ENCODE measurements at places on chromosomes 2 and 18.

GRCh38 chr2:101401326-101401665, 14.0 kb upstream of the CREG2 start:
- no peak for DNase-seq

DNA sequence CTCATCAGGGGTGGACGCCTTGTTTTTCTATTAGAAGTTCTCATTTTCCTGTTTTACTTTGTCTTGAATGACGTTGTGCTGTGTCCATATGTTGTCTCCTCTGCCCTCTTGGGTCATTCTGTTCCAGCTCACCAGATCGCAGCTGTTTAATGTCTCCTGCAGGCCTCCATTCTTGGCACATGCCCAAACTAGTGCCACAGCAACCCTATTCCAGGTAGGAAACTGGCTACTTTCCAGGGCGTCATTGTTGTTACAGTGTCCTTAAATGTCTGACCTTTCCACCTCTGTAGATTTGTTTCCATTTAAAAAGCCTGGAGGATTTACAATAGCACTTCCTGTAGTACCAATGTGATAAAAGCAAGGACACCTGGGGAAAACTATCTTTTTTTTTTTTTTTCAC, 500.7 kb downstream of the METTL4 start:
- peak; percentile 97 for DNase-seq

GRCh38 chr2:9895669-9896590, 52.7 kb downstream of the TAF1B start:
- no peak for DNase-seq

- no peak for DNase-seq
Observed at GRCh38 chr2:104755026-104755878, 98.7 kb upstream of the POU3F3 start.

- no peak for DNase-seq
Observed at GRCh38 chr18:74453016-74453566, 4.0 kb downstream of the DIPK1C start.

GRCh38 chr2:19312949-19313348, 45.5 kb downstream of the OSR1 start:
- DNase-seq: no peak

DNA sequence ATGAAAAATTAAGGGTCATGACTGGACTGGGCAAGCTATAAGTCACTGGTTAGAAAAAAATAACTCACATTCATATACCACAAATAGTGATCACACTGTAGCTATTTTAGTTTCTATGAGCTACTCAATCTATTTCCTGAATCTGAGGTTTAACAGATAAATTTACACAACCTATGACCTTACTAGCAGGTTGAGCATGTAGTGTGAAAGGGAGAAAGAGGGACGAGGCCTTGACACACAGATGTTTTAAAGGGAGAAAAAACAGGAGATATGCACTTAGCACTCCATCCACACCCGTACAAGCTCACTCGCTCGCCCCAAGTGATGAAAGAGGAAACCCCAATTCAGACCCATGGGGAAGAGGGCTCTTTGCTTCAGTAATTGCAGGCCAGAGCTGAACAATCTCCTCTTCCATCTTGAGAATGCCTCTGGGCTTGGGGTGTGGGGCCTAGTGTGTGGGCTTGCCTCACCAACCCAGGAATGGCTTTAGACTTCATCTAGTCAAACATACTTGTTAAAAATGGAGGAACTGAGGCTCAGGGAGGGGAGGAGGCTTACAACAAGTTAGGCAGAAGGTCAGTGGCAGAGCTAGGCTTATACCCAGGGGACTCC, 10.7 kb downstream of the CYRIA start:
- DNase-seq: no peak

- no peak for DNase-seq
Observed at GRCh38 chr2:225768741-225769140, 369.2 kb downstream of the NYAP2 start.

DNA sequence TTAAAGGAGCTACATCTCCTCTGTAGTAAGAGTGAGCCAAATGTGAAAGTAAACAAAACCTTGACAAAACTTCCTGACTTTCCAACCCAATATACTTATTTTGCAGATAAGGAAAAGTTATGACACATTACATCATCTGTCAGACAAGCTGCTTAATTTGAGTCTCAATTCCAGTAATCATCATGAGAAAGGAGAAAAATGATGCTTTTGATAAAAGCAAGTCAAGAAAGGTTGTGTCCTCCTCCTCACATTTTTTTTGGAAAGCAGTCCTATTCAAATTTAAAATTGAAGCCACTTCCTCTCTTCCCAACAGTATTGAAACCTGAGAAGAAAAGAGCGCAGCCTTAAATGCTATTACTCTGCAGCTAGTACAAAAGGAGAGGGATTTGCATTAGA, 519.6 kb downstream of the LRP1B start:
- no peak for DNase-seq

GRCh38 chr2:34001557-34001956, 402.5 kb upstream of the FAM98A start:
- no peak for DNase-seq

DNA sequence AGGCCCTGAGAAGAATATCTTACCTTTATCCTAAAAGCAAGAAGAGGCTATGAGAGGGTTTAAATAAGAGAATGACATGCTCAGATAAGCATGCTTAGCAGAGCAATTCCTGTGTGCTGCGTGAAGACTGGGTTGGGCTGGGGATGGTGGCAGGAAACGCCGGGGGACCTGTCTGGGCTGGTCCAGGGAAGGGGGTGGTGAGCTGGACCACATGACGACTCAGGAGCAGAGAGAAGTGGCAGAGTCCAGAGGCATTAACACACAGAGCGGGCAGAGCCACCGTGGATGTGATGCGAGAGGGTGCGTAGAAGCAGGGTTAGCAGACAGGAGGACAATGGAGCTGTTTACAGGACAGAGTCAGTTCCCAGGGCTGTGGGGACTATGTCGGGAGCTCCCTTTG, 84.5 kb downstream of the ZBTB7C start:
- no peak for DNase-seq

DNA sequence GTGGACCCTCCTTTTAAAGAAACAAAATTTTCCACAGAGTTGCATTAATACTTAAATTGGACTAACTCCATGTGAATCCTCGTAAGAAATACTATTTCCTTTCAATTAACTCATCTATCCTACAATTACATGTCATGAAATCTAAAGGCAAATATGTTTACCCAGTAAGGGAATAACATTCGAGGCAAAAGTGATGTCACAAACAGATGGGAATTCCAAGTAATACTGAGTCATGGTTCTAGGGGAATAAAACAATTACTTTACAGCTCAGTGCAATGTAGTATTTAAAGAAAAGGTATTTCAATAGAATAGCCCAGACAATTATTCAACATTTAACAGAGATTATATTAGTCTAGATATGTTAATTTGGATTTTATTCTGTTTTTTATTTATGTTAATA, 205.8 kb downstream of the ZNF385B start:
- no peak for DNase-seq

DNA sequence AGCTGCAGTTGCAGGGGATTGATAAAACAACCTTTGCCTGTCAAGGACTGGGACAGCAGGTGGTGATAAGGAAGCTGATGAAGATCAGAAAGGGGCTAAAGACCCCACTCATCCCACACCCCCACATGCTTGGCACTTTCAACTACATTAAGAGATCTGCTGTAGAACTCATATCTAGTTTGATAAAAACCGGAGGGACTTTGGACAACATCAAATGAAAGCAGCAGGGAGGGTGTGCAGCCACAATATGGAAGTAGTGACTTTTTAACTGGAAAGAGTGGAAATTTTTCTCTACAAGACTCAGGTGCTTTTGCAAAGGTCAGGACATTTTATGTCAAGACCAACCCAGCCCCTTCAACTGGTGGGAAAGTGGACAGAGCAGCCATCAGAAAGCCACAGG, 56.8 kb downstream of the TBC1D8 start:
- no peak for DNase-seq

DNA sequence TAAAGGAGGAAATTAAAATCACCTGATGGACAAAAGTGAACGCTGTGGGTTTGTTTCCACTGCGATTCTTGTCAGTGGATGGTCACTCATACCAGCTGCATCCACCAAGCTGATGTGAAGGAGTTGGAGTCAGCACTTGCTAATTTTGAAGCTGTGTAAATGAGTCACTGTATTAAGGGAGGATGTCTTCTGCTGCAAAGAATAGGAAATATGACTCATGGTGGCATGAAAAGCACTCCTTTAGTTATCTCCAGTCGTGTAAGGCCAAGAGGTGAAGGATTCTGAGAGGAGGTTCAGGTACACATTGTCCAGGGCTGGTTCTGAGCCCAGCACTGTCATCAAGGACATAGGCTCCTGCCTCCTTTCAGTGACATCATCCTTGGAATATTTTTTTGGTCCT, 71.7 kb upstream of the SKOR2 start:
- no peak for DNase-seq

- DNase-seq: no peak
Observed at GRCh38 chr18:5828913-5829312, 66.4 kb downstream of the TMEM200C start.

DNA sequence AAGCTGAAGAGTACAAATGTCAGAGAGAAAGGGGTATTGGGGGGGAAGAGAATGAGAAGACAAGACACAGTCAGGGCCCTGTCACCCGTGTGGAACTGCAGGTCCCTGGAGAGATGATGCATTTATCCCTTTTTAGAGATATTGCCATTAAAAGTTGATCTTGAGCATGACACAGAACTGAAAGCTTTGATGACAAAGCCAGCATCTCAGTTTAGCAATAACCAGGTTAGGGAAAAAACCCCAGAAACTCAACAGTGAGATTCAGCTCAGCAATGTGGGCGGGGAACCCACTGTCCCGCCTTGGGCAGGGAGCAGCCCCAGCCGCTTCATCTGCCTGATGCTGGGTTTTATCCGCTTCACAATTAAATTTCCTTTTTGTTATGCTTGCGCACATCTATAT, 181.1 kb downstream of the NEDD4L start:
- DNase-seq: no peak

- DNase-seq: no peak
Observed at GRCh38 chr2:95388091-95388692, 14.3 kb upstream of the FAHD2A start.

DNA sequence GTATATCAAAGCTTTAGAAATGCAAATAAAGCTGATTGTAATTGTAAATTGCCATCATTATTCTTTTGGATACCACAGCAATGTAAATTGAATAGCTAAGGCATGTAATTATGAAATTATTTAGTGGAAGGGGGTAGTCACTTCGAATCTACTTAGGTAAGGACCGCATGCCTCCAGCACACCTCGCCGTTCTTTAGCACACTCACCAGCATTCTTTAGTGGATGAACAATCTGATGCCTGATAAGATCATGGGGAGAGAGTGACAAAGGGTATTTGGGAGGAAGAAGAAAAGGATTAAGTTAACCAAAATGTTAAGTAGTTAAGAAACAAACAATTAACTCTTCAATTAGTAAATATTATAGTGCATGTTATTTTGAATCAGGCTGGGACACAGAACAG, 46.4 kb upstream of the DSC1 start:
- no peak for DNase-seq

DNA sequence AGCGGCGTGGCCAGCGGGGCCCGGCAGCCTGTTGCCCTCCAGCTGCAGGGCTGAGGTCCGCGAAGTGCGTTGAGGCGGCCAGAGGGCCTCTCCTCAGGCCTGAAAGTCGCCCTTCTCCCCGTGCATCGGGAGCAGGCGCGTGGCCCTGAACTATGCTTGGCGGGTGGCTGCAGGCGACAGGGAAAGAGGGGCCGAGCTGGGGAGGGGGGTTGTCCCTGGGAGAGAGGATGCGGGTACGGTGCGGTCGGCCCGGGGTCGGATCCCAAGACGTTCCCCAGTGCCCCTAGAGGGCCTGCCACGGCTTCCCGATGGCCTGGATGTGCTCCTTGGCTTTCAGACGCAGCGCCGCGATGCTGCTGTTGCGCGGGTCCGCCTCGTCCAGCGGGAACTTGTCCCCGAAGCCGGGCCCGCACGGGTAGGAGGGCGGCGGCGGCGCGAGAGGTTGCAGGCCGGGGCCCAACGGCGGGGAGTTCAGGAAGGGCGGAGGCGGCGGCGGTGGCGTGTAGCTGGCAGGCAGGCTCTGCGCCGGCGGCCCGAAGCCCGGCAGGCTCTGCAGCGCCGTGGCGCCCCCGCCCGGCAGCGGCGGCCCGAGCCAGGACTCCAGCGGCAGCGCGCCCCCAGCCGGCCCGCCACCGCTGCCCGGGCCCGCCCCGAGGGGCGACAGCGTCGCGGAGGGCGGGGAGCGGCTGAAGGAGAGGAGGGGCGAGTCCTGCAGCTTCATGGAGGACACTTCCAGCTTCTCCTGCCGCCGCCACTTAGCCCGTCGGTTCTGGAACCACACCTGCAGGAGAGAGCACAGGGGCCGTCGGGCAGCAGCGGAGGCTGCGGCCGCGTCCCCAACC, 4.3 kb downstream of the RAX start:
- DNase-seq: peak; percentile 10

DNA sequence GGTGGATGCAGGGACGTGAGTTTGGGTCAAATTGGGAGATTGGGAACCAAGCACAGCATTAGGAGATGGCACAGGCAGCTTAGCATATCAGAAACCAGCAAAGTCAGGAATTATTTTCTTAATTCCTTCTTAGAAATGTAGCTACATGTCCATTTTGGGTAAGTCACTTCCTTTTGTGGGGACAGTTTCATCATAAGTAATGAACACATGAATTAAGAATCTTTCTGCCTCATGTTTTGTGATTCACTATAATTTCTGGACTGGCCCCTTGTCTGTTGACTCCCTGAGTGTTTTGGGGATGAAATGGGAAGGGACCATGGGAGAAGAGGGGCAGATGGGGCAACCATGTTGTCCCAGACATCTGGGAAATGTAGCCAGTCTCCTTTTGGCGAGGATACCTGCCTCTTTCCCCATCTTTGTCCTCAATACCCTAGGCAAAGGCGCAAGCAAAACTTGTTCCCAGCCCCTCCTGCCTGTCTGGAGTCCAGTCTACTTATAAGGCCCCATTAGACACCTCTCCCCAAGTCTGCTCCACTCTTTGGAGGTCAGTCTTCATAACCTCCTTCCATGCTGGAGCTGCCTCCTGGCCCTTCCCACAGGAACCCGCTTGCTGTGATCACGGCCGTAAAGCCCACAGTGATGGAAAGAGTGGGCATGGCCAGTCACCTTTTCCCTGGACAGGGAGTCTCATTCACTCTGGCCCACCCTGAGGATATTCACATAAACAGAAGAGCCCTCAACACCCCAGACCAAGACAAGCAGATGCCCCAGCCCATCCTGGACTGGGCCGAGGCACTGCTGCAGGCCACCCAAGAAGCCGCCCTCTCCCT, 25.7 kb downstream of the MTHFD2 start:
- no peak for DNase-seq

GRCh38 chr2:203280428-203281064, 41.7 kb downstream of the CYP20A1 start:
- no peak for DNase-seq

- no peak for DNase-seq
Observed at GRCh38 chr2:181318504-181319280, 138.5 kb upstream of the ITGA4 start.

GRCh38 chr2:180573951-180574350, 406.5 kb upstream of the UBE2E3 start:
- DNase-seq: no peak

DNA sequence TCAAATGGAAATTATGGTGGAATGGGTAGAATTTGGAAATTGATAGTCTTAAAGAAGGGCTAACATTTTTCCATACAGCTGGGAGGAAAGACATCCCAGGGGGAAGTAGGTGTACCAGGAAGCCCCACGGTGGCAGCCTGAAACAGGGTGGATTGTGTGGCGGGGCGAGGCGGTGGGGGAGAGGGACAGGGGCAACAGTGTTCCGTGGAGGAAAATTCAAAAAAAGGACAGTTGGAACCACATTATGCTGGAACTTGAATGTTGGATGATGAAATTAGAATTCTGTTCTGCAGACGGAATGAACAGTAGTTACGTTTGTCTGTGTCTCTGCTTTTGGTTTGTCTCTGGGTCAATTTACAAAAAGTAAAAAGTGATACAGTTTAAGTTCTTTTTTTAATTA, 10.6 kb upstream of the CIB4 start:
- no peak for DNase-seq

- no peak for DNase-seq
Observed at GRCh38 chr2:74869517-74869916, 35.6 kb downstream of the HK2 start.

Measured in NCI-H2081 (cell line).